ENCODE measurements at places on chromosomes 11 and 22.

GRCh38 chr22:48616656-48617055, 1211.0 kb downstream of the BRD1 start:
- no peak for DNase-seq

- DNase-seq, result no peak
Observed at GRCh38 chr11:34905666-34906065, 10.5 kb downstream of the APIP start.

- DNase-seq, result no peak
Observed at GRCh38 chr22:45830531-45831245, 146.3 kb downstream of the WNT7B start.

DNA sequence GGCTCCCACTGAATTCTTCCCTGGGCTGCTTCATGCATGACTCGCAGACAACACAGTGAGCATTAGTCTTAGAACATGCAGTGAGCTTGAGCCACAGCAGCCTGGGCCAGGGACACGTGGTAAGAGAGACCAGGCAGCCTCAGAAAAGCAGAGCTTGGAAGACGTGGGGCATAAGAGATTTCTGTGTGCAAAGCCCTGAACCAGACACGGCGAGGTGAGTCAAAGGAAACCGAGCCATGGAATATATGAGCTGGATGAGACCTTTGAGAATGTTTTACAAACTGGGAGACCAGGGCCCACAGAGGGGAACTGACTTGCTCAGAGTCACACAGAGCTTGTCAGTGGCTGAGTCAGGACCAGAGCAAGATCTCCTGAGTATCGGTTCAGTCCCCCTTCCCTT, 8.5 kb upstream of the FXYD6 start:
- peak; percentile 47 for DNase-seq

DNA sequence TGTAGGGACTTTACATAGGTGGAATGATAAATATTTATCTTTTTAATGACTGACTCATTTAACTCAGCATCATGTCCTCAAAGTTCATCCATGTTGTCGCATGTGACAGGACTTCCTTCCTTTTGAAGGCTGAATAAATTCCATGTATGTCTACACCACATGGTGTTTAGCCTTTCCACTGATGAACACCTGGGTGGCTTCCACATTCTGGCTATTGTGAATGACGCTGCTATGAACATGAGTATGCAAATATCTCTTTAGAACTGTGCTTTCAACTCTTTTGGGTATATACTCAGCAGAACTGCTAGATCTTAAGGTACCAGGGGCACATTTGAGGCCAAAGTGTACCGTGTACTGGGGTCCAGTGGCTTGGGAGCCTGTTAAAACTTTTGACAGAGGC, 24.1 kb downstream of the LARGE1 start:
- DNase-seq, result no peak

GRCh38 chr11:9315078-9315688, 790 bp upstream of the TMEM41B start:
- peak; percentile 15 for DNase-seq

Data from stimulated activated naive CD8-positive, alpha-beta T cell treated with anti-CD3 and anti-CD28 coated beads, Interleukin-15, Interleukin-2, amounts not matched to agents 100 U/mL and 50 U/mL, for 24 hours (primary cell).